ENCODE measurements at places on chromosomes 4 and X.

DNA sequence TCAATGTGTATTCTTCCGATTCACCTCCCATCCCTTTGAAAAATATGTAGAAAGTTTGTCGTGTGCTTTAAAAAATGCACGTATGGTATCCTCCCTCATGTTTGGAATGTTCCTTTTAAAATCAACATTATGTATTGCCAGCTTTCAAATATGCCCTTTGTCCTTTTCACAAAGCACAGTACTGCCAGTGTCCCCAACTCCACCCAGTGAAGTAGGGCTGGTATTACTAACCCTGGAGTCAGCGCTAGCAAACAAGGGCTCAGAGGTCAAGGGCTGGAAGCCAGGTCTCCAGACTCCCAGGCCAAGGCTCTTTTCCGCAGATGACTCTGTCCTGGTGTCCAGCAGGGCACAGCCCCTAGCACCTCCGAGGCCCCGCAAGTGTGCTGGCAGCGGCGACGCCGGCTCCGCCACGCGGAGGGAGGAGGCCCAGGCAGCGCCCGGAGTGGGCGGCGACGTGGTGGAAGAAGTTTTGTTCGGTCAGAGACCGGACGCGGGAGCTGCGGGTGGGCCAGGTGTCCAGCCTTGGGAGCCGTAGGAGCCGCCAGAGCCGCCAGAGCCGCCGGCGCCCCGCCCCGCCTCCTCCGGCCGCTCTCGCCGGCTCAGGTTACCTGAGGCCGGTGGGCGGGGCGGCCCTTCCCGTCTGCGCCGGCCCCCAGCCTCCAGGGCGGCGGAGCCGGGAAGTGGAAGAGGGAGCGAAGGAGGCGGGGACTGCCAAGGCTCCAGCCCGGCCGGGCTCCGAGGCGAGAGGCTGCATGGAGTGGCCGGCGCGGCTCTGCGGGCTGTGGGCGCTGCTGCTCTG is at the start of gene IL13RA1:
IL13RA1 (plus strand) TSS at position 720 of the 799 bp plus-strand sequence; CDS start at position 753, 33 bp downstream.
- peak; percentile 23 for DNase-seq

DNA sequence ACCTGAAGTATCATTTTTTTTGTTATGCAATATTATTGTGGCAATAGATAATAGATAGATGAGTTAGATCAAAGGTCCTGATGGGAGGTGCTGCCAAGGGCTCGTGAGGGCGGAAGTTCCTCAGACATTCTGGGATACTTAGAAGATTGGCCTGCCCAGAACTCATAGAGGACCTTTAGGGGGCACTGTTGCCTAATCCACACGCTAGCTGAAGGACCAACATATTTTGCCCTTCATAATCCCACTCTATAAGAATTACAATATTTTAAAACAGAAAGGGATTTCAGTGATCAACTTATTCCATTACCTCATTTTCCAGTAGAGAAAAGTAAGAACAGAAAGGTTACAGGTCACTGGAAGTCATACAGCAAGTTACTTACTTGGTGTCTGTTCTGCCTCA is 22.9 kb upstream of the COX7B2 start:
- DNase-seq, result peak; percentile 15

DNA sequence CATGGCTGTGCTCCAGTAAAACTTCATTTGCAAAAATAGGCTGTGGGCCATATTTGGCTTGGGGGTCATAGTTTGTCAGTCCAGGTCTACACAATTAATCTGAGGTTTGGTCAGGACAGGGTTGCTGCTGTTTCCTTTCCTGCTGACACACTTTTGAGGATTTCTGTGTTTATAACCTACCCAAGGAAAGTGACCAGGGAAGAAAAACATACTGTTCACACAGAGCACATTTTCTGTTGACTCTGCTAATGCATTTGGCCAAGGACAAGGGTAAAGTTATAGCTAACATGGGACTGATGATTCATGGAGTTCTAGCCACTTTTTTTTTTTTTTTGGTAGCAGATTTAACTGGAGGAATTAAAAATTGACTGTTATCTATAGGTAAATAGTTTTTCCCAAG is 43.9 kb upstream of the GEMIN8 start:
- no peak for DNase-seq

GRCh38 chrX:129769467-129770154 is 10.1 kb upstream of the SASH3 start:
- DNase-seq, result peak; percentile 82

- no peak for DNase-seq
These were observed 27.2 kb upstream of the SLC34A2 start for GRCh38 chr4:25628451-25628850.
